Skin of body (tissue), 3 donors: ENCODE measurements at places on chromosomes 2 and 18.

- DNase-seq, result no peak
These were observed 24.4 kb upstream of the FTCDNL1 start for GRCh38 chr2:199875400-199875799.

GRCh38 chr2:61647044-61647443, 108.9 kb upstream of the XPO1 start:
- DNase-seq, result no peak

DNA sequence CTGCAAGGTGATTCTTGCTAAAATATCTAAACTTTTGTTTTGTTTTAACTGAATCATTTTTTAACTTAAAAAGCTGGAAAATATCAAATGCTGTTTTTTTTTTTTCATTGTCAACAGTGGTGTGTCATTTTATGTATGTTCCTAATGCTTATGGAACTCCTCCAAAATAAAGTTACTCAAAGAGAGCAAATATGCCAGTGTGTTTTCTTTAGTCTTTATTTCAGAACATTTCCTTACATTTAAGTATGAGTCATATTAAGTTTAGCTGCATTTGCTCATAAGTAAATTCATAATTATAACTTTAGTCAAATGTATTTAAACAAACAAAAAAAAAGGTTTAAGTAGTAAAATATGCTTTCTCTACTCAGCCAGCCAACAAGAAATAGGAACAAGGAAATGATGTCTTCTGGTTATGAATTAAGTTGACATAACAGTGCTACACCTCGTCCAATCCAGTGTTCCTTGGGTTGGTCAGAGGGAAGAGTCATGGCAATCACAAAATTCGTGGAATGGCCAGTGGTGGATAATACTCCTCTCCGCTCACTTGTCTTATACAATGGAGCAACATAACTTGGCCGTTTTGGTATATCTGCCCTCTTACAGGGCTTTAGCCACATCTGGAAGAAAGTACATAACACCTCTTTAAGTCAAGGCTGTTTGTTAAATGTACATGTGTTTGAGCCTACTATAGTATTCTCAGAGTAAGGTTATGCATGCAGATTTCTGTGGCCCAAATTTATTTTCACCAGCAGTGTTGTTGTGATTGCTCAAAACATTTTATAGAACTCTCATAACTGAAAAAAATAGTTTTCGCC, 80.7 kb downstream of the SLC39A10 start:
- DNase-seq, result no peak

- DNase-seq, result no peak
These were observed 341.8 kb downstream of the ALK start for GRCh38 chr2:29579495-29580169.

DNA sequence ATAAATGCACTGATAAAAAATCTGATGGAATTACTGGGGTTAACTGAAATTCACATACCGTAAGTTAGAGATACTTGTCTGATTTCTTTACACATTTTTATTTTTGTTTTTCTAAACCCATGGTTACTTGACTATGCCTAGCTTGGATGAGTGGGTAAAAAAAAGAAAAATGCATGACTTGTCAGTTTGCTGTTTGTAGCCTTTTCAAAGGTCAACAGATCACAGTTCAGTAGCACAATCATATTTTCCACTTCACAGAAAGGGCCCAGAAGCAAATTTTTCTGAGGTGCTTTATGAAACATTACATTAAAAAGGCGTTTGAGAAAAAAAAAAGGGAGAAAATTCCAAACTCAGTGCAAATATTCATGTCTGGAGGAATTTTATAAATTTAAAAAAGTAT, 16.4 kb downstream of the SLC16A14 start:
- DNase-seq, result no peak

DNA sequence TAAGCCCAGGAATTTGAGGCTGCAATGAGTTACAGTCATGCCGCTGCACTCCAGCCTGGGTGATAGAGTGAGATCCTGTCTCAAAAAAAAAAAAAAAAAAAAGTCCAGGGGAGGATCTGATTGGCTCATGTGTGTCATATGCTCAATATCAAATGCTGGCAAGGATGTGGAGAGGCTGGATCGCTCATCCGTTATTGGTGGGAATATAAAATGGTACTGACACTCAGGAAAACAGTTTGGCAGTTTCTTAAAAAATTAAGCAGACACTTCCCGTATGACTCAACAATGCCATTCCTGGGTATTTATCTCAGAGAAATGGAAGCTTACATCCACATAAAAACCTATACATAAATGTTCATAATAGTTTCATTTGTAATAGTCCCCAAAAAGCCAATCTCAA, 68.9 kb downstream of the MEX3C start:
- no peak for DNase-seq

GRCh38 chr18:51614033-51614432, 416.6 kb upstream of the MEX3C start:
- no peak for DNase-seq

GRCh38 chr2:31236433-31237205, 2.7 kb downstream of the EHD3 start:
- no peak for DNase-seq
